ENCODE measurements at places on chromosomes 4 and X.

DNA sequence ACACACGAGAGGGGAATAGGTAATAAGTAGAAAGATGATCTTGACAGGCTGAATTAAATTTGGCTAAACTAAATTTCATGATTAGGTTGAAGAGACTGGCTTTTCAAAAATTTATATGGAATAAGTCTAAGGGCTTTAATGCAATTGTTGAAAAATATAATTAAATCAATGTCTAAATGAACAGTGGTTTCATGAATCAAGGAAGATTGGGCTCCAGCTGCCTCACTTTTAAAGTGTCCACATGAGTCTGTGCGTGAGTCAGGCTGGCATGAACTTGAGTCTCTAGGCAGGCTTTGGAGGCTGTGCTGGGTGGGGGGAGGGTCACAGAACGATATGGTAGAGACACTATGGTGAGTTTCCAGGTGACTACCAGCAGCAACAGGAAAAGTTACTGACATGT, 111.9 kb downstream of the SORBS2 start:
- DNase-seq, result no peak

GRCh38 chr4:108450236-108450898, 170.0 kb upstream of the RPL34 start:
- DNase-seq, result no peak

GRCh38 chr4:14667624-14668151, 334.6 kb upstream of the CPEB2 start:
- no peak for DNase-seq

DNA sequence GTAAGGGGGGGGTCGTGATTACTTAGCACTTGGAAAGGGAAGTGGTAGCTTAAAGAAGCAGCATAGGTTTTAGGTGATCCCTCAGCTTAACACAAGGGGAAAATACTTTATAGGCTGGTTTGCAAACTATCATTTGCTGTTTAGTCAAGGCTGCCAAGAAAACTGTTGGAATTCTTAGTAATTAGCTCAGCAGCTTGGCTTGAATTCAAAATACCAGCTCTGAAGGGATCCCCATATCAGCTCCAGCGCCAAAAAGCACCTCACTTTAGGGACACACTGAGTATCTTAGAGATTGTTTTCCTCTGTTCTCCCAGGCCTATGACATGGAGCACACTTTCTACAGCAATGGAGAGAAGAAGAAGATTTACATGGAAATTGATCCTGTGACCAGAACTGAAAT, 8.8 kb downstream of the TNMD start:
- DNase-seq, result no peak

- no peak for DNase-seq
Observed at GRCh38 chr4:139776235-139776634, 110.6 kb downstream of the MGST2 start.

- no peak for DNase-seq
Observed at GRCh38 chr4:75634951-75635350, 4.6 kb upstream of the CDKL2 start.

- no peak for DNase-seq
Observed at GRCh38 chrX:96435378-96436035, 249.1 kb upstream of the DIAPH2 start.

DNA sequence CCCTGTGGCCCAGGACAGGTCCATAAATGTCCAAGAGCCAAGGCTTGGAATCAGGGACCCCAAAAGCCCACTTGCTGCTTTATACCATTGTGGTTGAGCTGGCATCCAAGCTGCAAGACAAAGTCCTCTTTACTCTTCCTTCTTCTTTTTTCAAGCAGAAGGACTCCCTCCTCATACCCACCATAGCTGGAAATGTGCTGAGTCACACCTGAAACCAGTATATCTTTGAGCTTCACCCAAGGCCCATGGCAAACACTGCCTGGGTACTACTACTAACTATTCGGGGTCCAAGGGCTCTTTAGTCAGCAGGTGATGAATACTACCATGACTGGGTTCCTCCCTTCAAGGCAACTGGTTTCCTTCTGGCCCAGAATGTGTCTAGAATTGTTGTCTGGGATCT, 37.3 kb upstream of the NMU start:
- DNase-seq, result no peak

DNA sequence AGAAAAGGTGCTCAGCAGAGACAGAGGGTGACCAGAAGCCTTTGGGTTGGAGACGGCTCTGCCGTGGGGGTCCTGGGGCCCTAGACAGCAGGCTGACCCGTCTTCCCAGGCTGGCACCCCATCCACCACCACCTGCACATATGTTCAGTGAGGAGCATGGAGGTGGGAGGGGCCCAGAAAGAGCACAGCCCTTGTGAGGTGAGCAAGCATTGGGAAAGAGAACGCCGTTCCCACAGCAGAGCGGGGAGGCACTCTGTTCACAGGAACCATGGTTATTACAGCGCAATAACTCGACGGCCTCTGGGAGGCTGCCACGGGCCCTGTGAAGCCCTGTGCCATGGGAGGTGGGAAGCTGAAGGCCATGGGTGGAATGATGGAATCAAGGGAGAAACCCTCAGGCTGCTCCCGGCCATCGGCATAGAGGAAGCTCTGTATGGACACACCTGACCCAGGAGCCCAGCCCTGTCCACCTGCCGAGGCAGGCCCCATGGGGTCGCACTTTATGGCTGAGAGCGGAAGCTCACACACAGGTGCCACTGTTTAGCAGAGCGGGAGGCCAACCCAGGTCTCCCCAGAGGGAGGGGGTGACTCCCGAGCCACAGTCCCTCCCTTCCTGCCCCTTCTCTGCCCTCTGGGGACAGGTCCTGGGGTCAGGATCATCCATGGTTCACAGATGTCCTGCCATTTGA, 93.5 kb upstream of the AFAP1 start:
- DNase-seq, result no peak

GRCh38 chr4:124879195-124879594, 166.7 kb upstream of the ANKRD50 start:
- DNase-seq, result no peak

DNA sequence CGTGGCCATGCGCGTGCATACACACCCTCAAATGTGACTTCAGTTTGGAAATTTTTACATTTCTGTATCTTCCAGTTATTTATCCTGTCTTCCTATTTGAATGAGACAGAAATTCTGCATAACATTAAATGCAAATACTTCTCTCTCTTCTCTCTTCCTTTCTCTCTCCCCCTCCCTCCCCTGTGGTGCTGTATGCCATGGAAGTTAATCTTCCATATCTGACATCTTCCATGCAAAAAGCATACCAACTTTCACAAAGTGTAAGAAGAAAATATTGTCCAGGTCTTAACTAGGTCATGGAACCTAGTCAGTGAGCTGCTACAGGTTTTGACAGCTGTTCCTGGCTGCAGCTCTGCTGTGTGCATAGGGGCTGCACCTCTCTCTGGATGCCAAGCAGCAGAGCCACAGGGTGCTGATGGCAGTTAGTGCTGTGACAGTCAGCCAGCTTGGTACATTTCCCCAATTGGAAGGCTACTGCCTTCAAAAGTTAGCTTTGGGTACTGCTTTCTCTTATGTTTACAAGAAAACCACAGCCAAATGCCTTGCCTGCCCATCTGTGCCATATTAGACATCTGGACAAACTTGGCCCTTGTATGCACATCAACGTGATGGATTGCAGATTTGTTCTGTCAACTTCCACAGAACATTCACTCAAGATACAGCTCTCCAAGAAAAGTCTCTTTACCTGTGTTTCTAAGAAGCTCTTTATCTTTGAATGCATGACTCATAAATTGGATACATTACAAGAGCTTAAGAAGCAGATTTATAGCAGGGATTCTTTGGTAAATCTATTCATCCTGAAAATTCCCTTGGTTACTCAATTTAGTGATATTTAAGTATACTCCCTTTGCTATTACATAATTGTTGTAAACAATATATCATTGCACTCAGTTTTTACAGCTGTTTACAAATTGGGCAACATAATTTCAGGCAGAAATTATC, 623.8 kb downstream of the EPHA5 start:
- no peak for DNase-seq

DNA sequence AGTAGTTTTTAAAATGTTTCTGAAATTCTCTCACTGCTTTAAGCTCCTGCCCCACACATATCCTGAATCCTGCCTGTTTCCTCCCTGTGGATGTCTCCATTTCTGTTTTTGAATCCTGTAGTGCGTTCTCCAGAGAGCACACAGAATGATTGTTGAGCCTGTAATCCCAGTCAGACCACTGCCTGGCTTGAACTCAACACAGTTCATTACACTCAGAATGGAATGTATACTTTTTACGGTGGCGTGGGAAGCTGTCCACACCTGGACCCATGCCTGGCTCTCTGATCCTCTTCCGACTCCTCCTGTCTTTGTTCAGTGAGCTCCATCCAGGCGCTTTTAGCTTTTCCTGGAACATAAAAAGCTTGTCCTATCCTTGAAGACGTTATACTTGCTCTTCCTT, 1217.0 kb upstream of the PRKX start:
- DNase-seq, result no peak

DNA sequence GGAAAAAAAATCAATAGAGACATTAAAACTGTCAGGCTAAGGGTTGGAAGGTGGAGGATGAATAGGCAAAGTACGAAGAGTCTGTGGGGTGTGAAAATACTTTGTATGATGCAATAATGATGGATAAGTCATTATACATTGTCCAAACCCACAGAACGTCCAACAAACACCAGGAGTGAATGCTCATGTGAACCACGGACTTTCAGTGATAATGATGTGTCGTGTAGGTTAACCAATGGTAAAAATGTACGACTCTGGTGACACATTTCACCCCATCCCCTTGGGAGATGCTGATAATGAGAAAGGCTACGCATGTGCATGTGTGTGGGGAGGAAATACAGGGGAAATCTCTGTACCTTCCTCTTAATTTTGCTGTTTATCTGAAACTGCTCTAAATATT, 665.2 kb downstream of the FAT4 start:
- DNase-seq, result no peak

- no peak for DNase-seq
Observed at GRCh38 chr4:127641524-127641923, 8.8 kb downstream of the INTU start.

DNA sequence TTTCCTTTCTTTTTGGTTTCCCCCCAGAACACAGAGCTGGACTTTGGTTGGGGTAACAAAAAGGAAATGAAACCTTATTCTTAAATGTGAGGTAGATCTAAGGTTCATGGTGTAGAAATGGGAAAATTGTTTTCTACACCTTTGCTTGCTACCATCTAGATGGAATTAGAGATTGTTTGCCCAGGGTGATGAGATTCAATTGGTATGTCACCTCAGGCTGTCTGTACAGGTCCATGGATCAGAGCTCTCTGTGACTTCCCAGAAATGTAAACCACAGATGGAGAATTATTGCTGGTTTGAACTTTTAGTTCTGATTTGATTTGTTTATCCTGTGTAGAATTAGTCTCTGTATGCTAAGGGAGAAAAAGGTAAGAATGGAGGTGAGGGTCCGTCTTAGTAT, 146.7 kb downstream of the PCDH7 start:
- DNase-seq, result no peak

DNA sequence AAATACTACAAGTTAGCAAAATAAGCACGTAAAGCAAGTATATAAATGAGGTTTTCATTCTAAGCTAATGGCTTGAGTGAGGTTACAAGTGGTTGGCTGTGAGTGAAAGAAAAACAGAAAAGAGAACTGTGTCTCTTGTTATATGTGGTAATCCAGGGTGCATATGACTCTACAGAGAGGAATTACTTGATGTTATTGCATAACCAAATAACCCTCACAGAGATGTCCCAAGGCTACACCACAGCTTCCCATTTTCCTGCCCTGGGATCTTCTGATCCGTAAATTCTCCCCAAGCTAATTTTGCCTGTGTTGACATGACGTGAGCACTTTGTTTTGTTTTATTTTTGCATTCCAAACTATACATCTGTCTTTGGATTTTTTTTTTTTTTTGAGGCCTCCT, 470.0 kb upstream of the INTU start:
- no peak for DNase-seq

- DNase-seq, result peak; percentile 31
Observed at GRCh38 chr4:40629401-40630334, at the start of gene RBM47. RBM47 (minus strand) TSS chr4:40629864; CDS start chr4:40438893, 190,971 bp downstream.

GRCh38 chr4:4320528-4320927, 30.5 kb downstream of the ZBTB49 start:
- DNase-seq, result no peak

DNA sequence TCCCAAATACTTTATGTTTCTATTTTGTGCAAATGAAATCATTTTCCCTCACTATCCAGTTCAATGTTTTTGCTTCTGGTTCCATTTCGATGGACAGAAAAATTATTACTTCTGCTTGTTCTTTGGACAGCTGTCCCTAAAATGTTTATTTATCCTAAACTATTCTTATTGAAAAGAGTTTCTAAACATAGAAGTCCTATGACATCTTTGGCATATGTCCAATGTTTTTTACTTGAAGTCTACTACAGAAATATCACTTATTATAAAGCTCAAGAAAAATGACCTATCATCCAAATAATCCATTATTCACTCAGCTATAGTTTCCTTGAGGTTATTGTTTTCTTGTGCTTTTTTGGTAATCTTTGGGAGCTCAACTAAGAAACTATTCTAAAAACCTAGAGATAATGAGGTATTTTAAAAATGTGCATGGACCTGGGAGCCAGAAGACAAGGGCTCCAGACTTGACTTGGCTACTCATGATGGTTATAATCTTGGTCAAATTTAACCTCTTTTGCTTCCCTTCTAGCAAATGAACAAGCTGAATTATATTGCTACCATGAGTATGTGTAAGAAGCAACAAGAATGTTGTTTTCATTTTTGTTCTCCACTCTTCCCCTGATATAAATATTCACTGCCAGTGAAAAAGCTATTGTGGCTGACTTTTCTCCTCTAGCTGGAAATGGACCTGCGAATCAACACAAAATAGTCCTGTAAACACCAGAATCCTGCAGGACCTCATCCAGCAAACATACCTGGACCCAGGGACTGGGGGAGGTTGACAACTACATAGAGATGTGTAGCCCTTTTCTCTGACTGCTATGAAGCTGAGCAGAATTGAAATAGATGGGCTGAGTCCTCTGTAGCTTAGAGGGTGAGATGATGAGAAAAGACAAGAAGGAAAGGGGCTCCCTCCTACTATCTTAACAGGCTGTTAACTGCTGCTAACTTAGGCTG, 137.4 kb downstream of the FRYL start:
- DNase-seq, result no peak

GRCh38 chr4:37392521-37393255, 148.1 kb downstream of the NWD2 start:
- no peak for DNase-seq

GRCh38 chr4:10083331-10083771, 33.2 kb downstream of the WDR1 start:
- DNase-seq, result no peak

GRCh38 chr4:99945718-99946355, 581 bp downstream of the DNAJB14 start:
- DNase-seq, result peak; percentile 22

DNA sequence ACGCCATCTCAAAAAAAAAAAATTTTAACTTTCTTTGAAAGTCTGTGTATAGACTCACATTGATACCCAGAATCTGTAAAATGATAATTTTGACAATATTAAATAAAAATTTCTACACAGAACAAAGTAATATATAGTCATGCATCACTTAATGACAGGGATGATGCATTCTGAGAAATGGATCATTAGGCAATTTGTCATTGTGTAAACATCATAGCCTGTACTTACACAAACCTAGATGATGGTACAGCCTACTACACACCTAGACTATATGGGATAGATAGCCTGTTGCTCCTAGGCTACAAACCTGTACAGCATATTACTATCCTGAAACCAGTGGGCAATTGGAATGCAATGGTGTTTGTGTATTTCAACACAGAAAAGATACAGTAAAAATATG, 107.7 kb downstream of the BLTP1 start:
- no peak for DNase-seq

- DNase-seq, result no peak
Observed at GRCh38 chrX:76821276-76821675, 393.8 kb downstream of the MAGEE1 start.

Data from NCI-H1092 (cell line).